ENCODE measurements at places on chromosomes 12 and 14.

DNA sequence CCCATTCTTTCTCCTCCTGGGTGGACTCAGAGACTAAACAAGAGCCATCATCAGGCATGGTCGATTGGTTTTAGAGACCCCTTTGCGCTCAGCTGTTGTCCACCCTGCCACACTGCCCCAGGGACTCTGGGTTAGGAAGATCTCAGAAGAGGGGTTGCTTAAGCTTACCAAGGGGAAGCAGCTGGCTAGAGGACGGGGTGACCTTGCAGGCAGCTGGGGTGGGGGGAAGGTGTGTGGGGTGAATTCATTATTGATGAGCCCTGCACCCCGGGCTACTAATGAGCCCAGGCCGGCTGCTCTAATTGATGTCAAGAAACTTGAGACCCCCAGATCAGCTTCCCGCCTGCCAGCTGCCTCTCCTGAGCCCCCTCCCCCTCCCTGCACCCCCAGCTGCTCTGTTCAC is 8.7 kb upstream of the ZNF385A start:
- no peak for DNase-seq

GRCh38 chr12:59396519-59396918 is 199.3 kb upstream of the SLC16A7 start:
- DNase-seq: no peak

- no peak for DNase-seq
Observed at GRCh38 chr12:117486840-117487659, 125.6 kb upstream of the NOS1 start.

DNA sequence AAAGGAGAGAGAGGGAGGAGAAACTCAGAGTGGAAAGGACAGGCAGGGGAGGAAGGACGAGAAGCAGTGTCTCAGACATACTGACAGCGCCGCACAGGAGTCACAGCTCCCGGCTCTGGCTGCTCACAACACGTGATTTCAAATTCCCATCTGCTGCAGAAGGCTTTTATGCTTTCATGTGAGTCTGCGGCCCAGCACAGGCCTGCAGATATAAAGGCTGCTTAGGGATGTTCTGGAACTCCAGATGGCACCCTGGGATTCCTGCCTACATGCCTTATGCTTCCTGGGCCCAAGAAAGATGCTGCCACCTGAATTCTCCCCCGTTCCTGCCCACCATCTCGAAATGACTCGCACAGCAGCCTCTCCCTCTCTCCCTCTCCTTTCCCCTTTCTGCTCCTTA is 89.6 kb downstream of the NUAK1 start:
- DNase-seq: no peak

DNA sequence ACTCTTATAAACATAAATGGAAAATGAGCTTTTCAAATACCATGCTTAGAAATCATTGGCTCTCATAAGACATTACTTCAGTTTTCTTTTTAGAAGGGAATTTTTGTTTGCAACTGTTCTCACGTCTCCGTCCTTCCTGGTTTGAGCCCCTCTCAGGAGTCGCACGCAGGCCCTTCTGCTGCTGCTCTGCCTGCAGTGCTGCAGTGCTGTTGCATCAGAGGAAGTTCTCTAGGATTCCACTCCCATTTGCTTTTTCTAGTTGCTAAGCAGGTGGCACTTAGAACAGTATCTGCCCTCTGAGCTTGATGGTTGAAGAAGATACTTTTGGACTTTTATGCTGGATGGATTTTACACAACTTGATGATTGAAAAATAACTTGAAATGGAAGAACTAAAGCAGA is 70.8 kb downstream of the SCN8A start:
- no peak for DNase-seq

GRCh38 chr12:112252184-112252583 is 126.8 kb downstream of the TRAFD1 start:
- no peak for DNase-seq

DNA sequence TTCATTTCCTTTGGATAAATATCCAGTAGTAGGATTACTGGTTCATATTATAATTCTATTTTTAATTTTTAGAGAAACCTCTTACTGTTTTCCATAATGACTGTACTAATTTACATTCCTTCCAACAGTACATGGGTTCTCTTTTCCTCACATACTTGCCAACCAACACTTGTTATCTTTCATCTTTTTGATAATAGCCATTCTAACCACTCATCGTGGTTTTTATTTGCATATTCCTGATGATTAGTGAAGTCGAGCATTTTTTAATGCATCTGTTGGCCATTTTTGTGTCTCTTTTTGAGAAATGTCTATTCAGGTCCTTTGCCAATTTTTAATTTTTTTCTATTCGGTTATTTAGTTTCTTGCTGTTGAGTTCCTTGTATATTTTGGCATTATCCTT is 457.7 kb upstream of the PDE3A start:
- no peak for DNase-seq

DNA sequence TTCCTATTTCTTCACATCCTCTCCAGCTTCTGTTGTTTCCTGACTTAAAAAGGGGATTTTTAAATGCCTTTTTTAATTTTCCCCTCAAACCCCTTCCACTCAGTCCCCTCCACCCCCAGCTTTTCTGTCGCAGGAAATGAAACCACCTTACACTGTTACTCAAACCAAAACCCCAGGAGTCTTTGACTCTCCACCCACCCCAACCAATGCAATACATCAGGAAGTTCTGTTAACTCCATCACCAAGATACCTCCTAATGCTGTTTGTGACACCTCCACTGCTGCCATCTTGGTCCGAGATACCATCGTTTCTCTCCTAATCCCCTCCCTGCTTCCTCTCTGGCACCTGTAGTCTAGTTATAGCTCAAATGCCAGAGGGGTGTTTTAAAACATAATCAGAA is 25.4 kb upstream of the CPM start:
- peak; percentile 28 for DNase-seq
